ENCODE measurements at places on chromosomes 4 and X. TPM values are rescaled to one million over a fixed set of nuclear protein-coding genes. Genes with fewer than 3 reads are reported as not detected.

DNA sequence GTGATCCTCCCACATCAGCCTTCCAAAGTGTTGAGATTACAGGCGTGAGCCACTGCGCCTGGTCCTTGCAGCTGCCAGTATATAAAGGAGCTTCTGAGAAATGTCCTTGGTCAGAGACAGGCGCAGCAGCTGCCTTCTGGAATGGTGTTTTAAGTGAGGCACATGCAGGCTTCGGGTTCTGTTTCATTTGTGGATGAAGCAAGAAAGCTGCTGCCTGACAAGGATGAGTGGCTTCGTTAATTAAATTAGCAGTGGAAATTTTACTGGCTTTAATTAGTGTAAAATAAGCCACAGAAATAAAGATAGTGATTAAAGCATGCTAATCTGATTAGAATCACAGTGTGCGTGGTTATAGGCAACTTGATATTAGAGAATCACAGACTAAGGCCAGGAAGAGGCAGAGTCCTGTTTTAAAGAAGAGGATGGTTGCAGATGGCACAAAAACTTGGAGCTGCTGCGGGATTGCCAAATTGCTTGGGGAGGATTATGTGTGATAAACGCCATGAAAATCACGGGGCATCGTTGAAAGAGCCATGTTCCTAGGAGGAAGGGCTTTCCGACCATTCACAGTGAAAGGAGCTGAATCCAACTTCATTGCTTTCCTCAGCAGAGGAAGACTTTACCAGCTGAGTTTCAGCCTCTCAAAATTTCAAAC is 348.4 kb upstream of the FAT1 start:
- DNase-seq: no peak

DNA sequence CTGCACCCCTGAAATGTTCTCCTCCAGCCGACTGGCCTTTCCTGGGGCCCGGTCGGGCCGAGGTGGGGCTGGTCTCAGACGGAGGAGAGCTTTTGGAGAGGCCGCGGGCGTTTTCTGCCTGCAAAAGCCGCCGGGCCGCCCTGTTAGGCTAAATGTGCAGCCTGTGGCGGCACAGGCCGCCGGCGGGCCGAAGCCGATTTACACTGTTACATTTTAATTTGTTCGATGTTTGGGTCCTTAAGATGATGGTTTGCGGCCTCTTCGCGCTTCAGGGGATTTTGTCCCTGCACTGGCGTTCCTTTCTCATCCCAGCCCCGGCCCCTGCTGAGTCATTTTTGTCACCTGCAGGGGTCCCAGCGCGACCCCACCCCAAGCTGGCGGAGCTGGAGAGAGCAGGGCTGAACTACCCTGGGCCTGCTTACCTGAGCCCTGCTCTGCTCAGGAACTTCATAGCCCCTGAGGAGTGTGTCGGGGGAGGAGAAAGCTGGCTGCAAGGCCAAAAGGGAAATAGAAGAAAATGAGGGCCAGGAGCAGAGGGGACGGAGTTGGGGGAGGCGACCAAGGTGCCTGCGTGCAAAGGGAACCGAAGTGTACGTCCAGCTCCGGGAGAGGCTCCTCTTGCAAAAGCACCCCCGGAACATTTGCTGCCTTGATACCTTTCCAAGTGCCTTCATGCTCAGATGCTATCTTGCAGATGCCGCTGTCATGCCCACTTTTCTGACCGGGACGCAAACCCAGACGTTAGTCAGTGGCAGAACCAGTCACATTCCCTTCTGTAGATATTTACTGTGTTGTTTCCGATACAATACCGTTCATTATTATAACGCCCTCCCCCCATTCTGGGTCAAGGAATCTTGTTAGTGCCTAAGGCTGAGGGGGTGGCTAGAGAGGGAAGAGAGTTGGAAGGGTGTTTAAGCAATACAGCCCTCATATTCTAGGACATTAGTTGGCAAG is 977 bp upstream of the RBBP7 start:
- no peak for DNase-seq

DNA sequence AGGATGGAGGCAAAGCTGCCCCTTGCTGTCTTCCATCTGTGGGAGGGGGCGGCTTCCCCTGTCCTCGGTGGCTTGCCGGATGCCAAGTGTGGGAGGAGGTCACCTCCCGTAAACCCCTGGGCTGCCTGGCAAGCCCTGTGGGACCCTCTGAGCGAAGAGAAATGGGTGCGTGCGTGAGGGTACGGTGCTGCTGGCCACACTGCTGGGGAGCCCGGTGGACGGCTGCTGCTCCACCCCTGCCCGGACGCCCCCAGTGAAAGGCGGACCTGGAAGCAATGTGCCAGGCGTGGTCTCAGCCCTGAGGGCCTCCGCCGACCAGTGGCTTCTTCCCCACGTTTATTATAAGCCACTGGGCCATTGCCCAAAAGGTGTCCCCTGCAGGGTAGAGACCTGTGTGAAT is 4.6 kb upstream of the IDUA start:
- DNase-seq: no peak

- no peak for DNase-seq
These were observed 286.0 kb upstream of the RASGEF1B start for GRCh38 chr4:81757691-81758090.

DNA sequence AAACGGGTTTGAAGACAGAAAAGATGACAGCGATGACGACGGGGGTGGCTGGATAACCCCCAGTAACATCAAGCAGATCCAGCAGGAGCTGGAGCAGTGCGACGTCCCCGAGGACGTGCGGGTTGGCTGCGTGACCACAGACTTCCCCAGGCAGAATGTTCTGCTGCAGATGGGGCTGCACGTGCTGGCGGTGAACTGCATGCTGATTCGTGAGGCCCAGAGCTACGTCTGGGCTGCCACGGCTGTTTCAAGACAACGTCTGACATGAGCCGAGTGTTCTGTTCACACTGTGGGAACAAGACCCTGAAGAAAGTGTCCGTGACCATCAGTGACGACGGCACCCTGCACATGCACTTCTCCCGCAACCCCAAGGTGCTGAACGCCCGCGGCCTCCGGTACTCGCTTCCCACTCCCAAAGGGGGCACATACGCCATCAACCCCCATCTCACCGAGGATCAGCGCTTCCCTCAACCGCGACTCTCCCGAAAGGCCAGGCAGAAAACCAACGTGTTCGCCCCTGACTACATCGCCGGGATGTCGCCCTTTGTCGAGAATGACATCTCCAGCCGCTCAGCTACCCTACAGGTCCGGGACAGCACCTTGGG is 319.2 kb upstream of the SLC7A11 start:
- DNase-seq: no peak

CT45A1 gene
- total RNA-seq: not detected

GRCh38 chr4:121952290-121952689 is 430 bp upstream of the TRPC3 start:
- no peak for DNase-seq

RENBP gene
- total RNA-seq: 11.1 TPM

DNA sequence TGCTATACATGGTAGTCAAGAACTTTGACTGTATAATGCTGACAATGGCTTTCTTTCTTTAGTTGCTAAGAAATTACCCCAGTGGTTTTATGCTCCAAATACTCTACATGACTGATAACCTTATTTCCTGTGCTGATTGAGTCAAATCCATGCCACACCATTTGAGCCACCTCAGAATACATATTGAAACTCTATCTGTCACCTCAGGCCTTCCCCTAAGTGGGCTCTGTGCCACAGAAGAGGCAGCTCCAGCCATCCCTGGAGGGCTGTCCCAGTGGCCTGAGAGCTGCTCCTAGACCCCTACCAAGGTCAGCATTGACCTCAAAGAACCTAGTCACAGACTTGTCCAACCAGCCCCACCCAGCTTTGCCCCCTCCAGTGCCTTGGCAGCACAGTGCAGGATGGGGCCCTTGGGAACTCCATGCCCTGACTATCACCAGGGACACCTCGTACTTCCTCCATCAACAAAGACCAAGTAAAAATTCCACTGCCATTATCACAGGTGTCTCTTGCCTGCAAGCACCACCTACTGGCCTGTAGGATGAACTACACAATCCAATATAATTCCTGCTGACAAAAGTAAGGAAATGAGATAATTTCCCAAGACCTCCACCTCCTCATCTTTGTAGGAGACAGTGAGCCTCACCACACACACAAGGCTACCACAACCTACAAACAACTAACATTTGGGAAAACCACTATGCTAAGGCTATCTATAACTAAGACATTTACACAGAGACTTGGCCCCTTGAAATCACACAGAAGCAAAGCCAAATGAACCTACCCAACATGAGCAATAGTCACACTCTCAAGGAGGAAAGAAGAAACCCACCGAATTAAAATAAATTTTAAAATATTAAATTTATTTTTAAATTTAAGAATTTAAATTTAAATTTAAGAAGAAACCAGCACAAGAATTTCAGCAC is 239.9 kb downstream of the NKX6-1 start:
- DNase-seq: no peak

GRCh38 chr4:74501579-74501978 is 56.6 kb downstream of the AREG start:
- DNase-seq: no peak

MAGEB18 gene
- not detected for total RNA-seq

- DNase-seq: no peak
These were observed 10.2 kb upstream of the GRIA3 start for GRCh38 chrX:123173833-123174232.

- DNase-seq: no peak
These were observed 393.4 kb upstream of the NDST3 start for GRCh38 chr4:117640836-117641235.

GRCh38 chr4:76987153-76987591 is 37.6 kb downstream of the SEPTIN11 start:
- DNase-seq: peak; percentile 57

GRCh38 chr4:150510176-150510865 is 71.6 kb upstream of the MAB21L2 start:
- DNase-seq: no peak

GRCh38 chrX:103183912-103184311 is 31.0 kb upstream of the BEX4 start:
- no peak for DNase-seq

PAGE5 gene
- total RNA-seq: not detected
